Stimulated activated CD8-positive, alpha-beta memory T cell treated with anti-CD3 and anti-CD28 coated beads, Interleukin-4, amount 100 ng/mL, for 4 hours (primary cell): ENCODE measurements at places on chromosomes 1 and 21.

DNA sequence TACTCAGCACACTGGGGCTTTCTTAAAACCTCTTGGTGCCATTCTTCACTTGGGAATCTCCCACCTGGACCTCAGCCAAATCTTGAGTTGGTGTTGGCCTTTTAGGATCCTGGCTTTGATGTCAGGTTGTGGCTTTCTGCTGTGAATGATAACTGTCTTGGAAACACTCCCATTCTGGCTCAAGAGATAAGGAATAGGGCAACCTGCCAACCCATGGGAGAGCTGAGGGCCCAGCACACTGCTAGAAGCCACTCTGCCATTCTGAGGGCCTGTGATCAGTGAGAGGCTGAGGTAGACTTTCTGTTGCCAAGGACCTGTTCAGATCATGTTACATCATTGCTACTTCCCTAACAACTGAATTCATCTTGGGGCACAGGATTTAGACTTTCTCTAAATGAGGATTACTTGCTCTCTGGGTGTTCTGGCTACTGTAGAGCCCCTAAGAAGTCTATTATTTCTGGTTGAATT lies 45.8 kb downstream of the TTC39A start:
- no peak for DNase-seq

DNA sequence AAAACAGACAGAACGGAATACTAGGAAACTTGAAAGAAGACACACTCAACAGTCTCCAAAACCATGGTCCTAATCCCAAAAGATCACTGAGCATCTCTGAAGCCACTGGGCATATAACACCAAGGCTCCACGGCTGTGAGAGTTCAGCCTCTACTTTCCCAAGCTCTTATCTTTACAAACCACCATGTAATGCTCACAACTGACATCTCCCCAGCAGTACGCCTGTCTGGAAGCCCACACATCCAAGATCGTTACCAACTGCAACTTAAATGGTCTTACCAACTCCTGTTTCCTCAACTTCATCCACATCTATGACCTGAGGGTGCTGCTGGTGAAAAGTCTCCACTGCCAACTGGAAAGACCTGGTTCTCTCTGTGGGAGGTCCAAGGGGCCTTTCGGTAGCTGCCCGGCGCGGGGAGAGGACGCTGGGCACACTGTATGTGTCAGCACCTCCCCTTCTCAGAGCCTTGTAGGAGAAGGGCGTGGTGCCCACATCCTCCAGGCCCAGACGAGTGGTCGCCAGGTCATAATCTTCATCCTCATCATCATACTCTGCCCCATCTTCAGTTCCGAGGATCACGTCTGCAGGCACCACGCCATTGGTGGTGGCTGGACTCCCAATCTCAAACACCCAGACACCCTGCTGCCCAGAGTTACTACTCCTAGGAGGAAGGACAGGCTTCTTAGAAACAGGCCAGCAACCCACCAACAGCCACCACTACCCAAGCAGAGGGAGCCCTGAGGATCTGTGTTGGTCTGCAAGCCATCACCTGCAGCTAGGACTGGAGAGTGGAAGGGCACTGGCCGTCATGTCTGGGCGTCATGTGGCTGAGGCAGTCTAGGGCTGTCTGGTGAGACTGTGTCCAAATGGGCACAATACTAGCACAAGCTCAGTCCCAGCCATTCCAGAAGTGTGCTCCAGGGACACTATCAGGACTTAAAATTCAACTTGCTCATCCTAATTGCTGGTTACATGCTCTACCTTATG lies 23.0 kb downstream of the NID1 start:
- no peak for DNase-seq

DNA sequence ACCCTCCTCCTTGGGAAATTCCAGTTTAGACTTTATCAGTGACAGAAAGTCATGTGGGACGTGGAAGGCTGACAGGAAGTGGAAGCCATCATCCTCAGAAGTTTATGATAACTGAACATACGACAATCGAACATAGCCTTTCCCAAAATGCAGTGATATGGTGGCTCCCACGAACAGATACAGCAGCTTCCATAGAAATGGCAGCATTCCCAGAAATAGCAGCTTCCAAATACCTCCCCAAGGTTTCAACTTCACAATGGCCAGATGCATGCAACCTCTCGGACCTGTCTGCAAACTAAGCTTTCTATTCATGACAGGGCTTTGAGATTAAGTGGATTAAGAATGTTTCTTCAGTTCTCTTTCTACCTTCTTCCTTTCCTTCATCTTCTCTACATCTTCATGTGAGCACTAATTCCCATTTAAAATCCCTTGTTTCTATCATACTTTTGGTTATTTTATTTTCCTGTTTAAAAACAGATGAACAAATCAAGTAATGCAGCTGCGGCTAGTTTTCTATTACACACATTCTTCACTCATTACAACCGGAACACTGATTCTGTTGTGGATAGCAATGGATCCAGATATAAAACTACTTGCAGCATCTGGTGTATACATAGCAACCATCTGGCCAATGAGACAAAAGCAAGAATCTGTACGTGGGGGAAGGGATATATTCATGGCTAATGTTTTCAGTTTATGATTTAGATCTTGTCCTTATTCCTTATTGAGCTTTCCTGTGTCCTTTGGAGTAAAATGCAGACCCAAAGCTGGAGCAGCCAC lies 304.8 kb downstream of the BRINP3 start:
- DNase-seq: no peak

- no peak for DNase-seq
These were observed 791 bp upstream of the PIK3R3 start for GRCh38 chr1:46133181-46133658.

DNA sequence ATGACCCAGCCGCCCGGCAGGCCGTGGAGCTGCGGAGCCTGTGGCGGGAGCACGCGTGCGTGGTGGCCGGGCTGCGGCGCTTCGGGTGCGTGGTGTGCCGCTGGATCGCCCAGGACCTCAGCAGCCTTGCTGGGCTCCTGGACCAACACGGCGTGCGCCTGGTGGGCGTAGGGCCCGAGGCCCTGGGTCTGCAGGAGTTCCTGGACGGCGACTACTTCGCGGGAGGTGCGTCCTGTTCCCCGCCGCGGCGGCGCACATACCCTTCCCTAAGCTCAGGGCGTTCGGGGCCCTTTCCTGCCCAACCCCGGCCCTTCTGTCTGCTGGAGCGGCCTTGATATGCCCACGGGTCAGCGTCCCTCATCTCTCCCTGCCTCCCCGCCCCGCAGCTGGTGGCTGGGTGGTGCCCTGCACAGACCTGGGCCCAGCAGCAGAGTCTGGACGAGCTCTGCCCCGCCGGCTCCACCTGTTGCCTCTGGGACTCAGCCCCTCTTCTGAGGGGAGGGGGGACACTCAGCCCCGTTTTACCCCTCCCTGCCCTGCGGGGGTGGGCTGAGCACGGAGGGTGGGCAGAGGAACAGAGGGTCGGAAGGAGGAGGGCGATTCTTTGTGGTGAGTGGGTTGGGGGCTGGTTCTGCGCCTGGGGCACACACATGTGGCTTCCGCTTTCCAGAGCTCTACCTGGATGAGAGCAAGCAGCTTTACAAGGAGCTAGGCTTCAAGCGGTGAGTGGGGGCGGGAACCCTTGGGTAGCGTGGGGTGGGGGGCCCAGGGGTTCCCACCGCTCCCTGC lies 688 bp downstream of the PRXL2B start:
- no peak for DNase-seq

GRCh38 chr1:9912264-9912936 lies 2.3 kb upstream of the CTNNBIP1 start:
- DNase-seq: no peak

GRCh38 chr1:212944229-212944901 lies 6.0 kb upstream of the VASH2 start:
- DNase-seq: no peak

- DNase-seq: no peak
These were observed 1.2 kb upstream of the CAMTA1 start for GRCh38 chr1:6783936-6784559.

- no peak for DNase-seq
These were observed 18.3 kb upstream of the CHI3L1 start for GRCh38 chr1:203204756-203205155.

- no peak for DNase-seq
These were observed 2.0 kb downstream of the XKR8 start for GRCh38 chr1:27961646-27962221.

DNA sequence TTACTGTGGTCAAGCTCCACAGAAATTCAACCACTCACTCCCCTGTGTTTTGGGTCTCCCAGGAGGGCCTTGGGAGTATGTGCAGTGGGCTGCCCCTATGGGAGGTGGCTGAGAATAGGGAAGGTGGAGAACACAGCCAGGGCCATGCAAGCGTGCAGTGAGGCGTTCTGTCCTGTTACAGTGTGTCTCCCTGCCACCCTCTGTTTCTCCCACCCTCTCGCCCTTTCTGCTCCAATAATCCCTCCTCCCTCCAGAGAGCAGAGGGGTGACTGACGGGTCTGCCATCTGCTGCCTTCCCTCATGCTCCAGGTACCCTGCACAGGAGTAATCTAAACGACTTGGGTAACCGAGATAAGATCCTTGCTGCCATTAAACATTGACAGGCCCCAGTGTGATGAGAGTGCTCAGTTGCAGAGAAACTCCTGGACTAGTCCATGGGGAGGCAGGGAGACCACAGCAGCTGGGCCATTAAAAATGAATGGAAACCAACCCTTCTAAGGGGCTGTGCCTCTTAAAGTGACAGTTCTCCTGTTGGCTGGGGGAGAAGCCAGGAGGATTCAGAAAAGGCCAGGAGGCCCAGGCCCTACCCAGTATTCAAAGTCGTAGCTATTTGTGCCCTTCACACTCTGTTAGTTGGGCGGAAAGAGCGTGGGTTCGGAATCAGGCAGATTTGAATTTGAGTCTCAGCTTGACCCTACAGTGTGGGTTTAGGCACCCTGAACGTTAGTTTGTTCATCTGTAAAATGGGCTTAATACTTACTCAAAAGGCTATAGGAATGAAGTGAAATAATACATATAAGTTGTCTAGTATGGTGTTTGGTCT lies 22.4 kb upstream of the BTG2 start:
- no peak for DNase-seq

DNA sequence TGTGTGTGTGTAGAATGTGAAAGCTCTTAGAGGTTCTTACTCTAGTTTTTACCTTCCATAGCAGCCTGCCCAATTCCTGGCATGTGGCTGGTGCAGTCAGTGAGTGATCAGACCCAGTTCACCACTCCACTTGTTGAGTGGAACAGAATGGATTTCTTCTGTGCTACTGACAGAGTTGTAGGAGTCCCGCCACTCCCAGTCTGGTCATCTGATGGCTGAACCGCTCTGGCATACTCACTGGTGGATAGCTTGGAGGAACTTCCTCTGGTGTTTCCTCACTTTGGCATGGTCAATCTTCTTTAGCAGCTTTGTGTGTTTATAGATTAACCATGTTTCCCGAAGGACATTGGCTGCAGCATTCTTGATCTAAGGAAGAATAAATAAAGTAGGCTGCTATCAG lies 106.7 kb upstream of the ADAR start:
- DNase-seq: no peak

- no peak for DNase-seq
These were observed 18.0 kb upstream of the SLC2A7 start for GRCh38 chr1:9044236-9044635.

- no peak for DNase-seq
These were observed 64.0 kb downstream of the RGS7 start for GRCh38 chr1:241292973-241293372.

GRCh38 chr1:89686520-89686919 lies 53.6 kb downstream of the LRRC8C start:
- DNase-seq: no peak

DNA sequence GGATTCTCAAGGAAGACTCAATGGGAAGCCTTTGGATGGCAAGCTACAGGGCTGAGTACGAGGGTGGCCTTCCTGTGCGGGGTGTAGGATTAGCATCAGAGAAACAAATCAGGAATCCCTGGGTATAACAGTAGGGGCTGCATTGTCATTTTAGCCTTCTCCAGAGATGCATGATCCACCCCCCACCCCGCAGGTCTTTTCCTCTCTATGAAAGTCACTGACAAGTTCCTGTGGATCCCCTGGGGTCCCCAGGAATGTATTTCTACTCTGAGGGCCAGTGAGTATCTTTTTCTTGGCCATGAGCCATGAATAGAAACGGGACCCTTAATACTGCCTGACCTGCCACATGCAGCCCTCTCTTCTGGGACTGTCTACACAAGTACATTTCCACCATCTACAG lies 473.0 kb upstream of the VAMP3 start:
- DNase-seq: no peak

DNA sequence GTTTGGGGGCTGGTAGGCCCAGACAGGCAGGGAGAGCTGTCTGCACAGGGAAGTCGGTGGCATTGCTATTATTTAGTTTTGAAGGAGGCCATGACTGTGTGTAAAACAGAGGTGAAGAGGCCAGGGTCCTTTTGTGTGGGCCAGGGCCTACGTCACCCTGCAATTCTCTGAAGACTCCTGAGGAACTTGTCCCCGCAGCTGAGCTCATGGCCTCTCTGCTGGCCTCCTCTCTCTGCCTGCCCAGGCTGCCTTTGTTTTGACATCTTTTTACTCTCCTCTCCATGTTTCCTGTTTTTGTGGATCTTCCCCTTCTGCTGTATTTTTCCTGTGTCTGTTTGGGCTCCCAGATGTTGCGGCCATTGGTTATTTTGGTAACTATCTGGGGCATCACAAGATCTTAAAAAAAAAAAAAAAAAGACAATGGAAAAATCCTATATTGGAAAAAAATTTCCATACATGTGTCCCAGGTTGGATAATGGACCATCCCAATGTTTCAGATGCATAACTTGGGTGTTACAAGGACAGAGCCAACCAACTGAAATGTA lies 280.7 kb downstream of the RPS6KC1 start:
- no peak for DNase-seq

DNA sequence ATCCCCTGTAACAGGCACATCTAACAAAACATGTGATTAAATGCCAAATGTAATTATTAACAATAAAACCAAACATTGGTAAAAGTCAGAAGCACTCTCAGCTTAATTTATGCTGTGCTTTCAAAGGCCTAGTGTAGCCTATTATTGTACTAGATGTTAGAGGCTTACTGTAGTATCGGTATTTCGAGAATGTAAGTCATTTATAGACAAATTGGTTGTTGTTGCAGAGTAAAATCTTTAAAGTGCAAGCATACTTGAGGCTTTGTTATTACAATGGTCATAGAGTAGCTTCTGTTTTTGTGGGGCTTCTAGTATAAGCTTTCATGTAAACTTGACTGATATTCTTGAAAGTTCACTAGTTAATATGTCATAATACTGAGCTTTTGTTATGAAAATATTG lies 965.8 kb downstream of the PLA2G4A start:
- no peak for DNase-seq

DNA sequence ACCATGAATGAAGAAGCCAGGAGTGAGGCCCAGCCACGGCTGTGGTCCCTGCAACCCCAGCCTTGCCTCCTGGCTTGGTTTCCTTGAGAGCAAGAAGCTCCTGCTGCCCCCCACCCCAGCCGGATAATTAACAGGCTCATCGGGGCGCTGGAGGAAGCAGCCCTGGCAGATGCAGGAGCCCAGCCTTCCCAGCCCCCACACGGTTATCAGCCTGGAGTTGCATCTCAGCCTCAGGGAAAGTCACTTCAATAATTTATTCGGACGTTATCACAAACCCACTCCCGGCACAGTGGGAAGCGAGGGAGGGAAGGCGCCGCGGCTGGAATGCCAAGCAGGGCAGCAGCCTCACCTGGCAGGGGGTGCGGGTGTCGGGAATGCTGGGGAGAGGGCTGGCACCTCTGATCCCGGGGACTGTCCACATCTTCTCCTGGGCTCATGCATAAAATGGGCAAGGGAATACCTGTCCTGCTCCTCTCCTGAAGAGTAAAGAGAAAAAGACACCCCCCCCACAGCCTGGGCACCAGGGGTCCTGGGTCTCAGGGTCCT lies 43.3 kb upstream of the LRP8 start:
- no peak for DNase-seq

GRCh38 chr1:28359592-28360239 lies 9.8 kb upstream of the PHACTR4 start:
- peak; percentile 48 for DNase-seq

GRCh38 chr1:103516693-103517092 lies 8.8 kb upstream of the RNPC3 start:
- no peak for DNase-seq
